ENCODE measurements at places on chromosomes 1 and 21.

GRCh38 chr21:33296156-33296555 is 28.6 kb upstream of the IFNAR1 start:
- no peak for DNase-seq

GRCh38 chr1:226887006-226887405 is 16.6 kb downstream of the PSEN2 start:
- no peak for DNase-seq

- no peak for DNase-seq
These were observed 15.8 kb downstream of the RNF223 start for GRCh38 chr1:1058088-1058905.

DNA sequence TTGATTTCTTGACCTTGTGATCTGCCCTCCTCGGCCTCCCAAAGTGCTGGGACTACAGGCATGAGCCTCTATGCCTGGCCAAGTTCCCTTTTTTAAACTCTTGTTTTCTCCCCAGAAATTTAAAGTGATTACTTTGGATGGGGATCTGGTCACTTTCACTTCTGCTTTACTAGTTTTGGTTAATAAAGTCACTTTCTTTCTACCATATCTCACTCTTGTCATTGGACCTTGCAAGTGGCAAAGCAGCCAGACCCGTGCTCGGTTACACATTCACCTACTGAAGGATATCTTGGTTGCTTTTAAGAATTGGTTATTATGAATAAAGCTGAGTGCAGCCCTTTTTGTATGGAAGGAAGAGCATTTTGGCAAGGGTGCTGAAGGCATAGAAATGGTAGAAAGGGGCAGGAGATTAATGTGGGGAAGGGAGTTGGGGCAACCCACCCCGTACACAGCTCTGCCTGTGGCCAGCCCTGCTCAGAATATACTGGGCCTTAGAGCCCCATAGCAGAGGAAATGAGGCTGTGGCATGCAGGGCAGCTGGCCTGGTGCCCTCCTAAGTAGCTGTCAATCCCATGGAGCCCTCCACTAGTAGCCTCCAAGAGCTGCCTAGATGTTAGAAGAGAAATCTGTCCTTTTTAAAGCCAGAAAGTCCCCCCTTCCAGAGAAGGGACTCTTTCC is 40.7 kb downstream of the CD2 start:
- DNase-seq = peak; percentile 41

DNA sequence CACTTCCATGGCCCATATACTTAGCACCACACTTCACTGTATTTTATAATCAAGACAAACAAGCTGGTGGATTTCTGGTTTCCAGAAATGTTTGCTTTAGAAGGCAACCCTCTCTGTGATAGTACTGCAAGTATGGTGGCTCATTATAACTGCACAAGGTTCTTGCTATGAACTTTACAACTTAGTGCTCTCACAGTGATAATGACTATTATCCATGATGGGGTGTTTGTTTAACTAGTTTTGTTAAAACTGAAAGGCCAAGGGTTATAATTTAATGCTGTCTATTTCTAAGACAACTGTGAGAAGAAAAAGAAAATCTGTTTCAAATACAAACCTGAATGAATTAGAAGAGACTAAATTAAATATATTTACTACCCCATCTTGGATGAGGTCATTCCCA is 903.2 kb downstream of the ADGRL2 start:
- DNase-seq = no peak

GRCh38 chr1:107098961-107099360 is 41.9 kb upstream of the NTNG1 start:
- DNase-seq = no peak

DNA sequence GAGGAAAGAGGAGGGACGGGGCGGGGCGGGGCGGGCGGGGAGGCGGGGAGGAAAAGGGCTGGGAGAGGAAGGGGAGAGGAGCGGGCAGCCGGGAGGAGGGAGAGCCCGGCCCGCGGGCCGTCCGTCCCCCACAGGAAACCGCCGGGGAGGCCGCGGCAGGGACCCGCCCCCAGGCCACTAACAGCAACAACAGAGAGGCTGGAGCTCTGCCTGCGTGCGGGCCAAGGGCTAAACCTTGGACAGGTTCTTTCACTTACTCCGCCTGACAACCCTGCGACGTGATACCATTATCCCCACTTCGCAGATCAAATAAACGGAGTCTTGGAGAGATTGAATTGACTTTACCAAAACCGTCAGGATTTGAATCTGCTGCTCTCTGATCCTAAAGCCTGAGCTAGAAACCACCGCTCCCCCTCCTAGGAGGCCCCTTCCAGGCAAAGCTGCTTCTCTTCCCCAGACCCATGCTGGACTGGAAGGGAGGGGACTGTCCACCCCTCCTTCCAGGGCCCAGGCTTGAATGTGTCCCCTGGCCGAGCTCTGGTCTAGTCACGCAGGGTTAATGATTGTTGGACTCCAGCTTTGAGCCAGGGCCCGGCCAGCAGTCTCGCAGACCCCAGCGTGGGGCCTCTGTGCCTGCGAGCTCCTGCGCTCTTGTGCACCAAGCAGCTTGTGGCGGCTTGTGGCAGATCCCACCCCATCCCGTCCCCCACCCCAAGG is at the start of gene EVA1B:
TSS of gene EVA1B (minus strand) at position 10 of the 717 bp plus-strand sequence. CDS start 608 bp downstream, outside the sequence.
- DNase-seq = no peak

DNA sequence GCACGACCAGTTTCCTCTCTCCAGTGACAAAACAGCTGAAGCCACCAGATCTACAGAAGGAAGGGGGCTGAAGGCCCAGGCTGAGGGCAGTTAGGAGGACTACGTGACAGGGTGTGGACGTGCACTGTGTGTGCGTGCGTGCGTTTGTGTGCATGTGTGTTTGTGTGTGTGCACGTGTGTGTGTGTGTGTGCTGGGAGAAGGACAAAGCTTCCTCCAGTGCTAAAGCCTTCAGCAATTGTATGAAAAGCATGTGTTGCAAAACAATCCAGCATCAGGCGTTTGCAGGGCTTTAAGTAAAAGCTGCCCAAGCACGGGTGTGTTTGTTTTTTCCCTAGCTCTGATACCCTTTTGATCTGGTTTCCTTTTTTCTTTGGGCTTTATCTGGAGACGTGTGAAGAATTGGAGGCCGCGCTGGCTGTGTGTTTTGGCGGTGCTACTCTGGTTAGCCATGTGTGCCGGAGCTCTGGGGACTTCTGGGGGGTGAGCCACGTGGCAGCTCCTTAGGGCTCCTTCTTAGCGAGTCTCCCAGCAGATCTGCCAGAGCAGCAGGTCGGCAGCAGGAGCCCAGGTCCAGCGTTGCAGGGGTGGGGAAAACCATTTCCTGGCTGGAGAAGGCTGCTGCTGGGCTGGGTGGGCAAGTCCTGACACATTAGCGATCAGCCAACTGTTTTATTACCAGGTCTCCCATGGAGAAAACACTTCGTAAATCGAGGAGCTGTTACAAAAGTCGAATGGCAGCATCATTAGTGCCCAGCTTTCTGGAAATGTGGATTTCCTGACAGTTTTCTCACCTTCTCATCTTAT is 73.4 kb downstream of the UCK2 start:
- DNase-seq = no peak

DNA sequence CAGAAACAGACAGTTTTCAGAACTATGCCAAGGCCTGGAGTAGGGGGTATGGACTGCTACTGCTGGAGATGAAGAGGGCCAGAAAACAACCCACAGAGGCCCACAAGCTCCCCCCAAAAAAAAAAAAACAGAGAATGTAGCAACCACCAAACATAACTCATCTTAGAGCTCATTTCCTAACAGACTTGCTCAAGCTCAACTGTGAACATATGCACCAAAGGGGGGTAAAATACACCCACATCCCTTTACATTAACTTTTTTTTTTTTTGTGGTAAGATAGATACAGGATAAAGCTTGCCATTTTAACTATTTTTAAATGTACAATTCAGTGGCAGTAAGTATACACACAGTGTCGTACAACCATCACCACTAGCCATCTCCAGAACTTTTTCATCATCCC is 36.0 kb downstream of the SEC16B start:
- no peak for DNase-seq
